ENCODE measurements at places on chromosomes 1 and 21.

DNA sequence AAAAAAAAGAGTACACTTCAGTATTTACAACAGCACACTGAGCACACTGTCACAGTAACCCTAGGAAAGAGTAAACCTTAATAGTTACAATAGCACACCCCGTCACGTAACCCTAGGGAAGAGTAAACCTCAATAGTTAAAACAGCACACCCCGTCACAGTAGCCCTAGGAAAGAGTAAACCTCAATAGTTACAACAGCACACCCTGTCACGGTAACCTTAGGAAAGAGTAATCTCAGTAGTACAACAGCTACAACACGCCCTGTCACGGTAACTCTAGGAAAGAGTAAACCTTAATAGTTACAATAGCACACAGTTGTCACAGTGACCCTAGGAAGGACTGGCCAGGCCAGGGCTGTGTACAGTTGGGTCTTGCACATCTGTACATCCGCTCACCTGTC is 3.0 kb downstream of the CDK11A start:
- DNase-seq = no peak

DNA sequence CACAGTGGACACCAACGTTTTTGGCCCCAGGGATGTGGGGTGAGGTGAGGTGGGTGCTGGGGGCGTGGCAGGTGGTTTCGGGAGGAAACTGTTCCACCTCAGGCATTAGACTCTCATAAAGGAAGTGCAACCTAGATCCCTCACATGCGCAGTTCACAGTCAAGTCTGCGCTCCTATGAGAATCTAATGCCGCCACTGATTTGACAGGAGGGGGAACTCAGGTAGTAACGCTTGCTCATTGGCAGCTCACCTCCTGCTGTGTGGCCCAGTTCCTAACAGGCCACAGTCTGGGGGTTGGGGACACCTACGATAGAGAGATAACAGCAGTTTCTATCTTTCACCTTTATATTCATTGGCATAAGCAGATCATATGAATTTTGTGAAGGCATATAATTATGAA is 347.1 kb downstream of the VAV3 start:
- no peak for DNase-seq

DNA sequence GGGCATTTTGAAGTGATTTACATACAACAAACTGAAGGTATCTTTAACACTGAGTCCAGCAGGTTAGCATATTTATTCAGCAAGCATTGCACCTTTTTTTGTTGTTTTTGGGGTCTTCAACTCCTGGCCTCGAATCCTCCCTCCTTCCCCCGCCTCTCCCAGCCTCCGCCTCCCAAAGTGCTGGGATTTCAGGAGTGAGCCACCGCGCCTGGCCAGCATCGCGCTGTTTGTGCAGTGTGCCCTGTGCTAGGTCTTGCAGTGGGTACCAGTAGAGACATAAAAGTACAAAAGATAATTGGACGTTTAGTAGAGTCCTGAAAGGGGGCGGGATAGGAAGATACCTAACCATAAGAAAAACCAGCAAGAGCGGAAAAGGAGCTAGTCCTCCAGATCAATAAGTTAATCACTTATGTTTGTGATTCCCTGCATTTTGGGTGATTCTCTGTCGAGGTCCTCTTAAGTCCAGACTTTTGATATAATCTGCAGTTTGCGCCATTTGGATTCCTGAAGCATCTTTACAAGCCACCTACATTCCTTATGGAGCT is 111.8 kb downstream of the OSBPL9 start:
- DNase-seq = no peak

- DNase-seq = no peak
Observed at GRCh38 chr1:207944571-207944970, 33.6 kb upstream of the CD34 start.

Measured in right lung (tissue), 10 donors.